ENCODE measurements at places on chromosomes 12 and 14. TPM values are rescaled to one million over a fixed set of nuclear protein-coding genes. Genes with fewer than 3 reads are reported as not detected.

KDM2B gene
- 30.5 TPM for total RNA-seq

GRCh38 chr12:32191445-32191844 lies 84.8 kb downstream of the BICD1 start:
- DNase-seq, result no peak

GRCh38 chr12:27158297-27158696 lies 75.9 kb upstream of the C12orf71 start:
- no peak for DNase-seq

PAPLN gene
- total RNA-seq, result 1.2 TPM

CLECL1 gene
- not detected for total RNA-seq

- no peak for DNase-seq
These were observed 3.7 kb downstream of the CLEC14A start for GRCh38 chr14:38252066-38252710.

- DNase-seq, result no peak
These were observed 196.9 kb downstream of the KITLG start for GRCh38 chr12:88383405-88383804.

TAOK3 gene
- 38.9 TPM for total RNA-seq

GRCh38 chr12:56634837-56635791 lies 5.0 kb upstream of the BAZ2A start:
- peak; percentile 20 for DNase-seq

DNAI7 gene
- not detected for total RNA-seq

GRCh38 chr12:4432878-4433744 lies 12.5 kb downstream of the FGF6 start:
- no peak for DNase-seq

GRCh38 chr12:119444462-119445044 lies 110.0 kb downstream of the CCDC60 start:
- peak; percentile 3 for DNase-seq

- no peak for DNase-seq
These were observed 59.2 kb downstream of the CCNK start for GRCh38 chr14:99540196-99541032.

GRCh38 chr12:55996201-55996714 lies 818 bp upstream of the SUOX start:
- no peak for DNase-seq
